ENCODE measurements at places on chromosomes 3 and 15. TPM values are rescaled to one million over a fixed set of nuclear protein-coding genes. Genes with fewer than 3 reads are reported as not detected.

CD80 gene
- 0.15 TPM for total RNA-seq

CPLX3 gene
- not detected for total RNA-seq

A4GNT gene
- not detected for total RNA-seq

DNA sequence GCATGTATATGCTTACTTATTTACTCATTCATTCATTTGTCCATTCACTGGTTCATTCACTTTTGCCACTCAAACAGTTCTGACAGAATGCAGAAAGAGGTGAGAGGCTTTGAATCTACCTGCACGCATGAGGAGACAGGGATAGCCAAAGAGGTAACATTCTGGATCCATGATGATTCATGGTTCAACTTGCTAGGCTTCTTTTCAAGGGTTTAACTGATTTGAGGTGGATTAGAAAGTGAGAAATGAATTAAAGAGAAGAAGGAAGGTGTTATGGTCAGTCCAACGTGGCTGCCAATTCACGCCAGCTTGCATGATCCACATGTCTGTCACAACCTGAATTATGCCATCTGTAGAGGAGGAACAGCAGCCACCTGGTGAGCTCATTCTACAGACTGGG is 260.6 kb downstream of the ARRDC4 start:
- no peak for DNase-seq
- no peaks in the 10 kb centered on the region for H3K4me1 ChIP-seq

DNA sequence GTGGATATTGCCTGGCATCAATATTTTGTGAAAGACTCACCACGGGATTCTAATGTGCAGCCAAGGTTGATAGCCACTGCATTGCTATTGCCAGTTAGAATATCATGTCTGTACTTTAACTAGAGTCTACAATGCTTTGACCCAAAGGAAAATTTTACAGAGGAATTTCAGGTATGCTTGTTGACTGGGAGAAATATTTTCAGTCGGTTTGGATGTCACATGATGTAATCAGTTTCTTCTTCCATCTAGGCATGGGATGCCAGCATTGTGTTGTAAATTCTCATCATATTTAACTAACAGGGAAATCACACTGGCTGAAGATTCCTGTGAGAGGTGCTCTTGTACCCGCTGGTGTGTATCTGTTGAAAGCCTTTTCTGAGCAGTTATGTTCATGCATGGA is 508.9 kb upstream of the ADAMTS9 start:
- H3K27ac ChIP-seq, result no peak overlapping the region
- no peak overlapping the region for H3K4me3 ChIP-seq
- no peaks in the 10 kb centered on the region for H3K36me3 ChIP-seq
- no peak for DNase-seq
- H3K27me3 ChIP-seq, result no peaks in the 10 kb centered on the region
- H3K4me1 ChIP-seq, result no peaks in the 10 kb centered on the region

- 0 out of 2 replicates have a peak, but pooled peaks cover 2% of the 10 kb centered on the region for H3K27me3 ChIP-seq
- H3K4me3 ChIP-seq, result no peak overlapping the region
- H3K4me1 ChIP-seq, result no peaks in the 10 kb centered on the region
- no peak overlapping the region for H3K27ac ChIP-seq
- no peaks in the 10 kb centered on the region for H3K36me3 ChIP-seq
These were observed 26.1 kb downstream of the ABTB1 start for GRCh38 chr3:127698691-127699415.

DNA sequence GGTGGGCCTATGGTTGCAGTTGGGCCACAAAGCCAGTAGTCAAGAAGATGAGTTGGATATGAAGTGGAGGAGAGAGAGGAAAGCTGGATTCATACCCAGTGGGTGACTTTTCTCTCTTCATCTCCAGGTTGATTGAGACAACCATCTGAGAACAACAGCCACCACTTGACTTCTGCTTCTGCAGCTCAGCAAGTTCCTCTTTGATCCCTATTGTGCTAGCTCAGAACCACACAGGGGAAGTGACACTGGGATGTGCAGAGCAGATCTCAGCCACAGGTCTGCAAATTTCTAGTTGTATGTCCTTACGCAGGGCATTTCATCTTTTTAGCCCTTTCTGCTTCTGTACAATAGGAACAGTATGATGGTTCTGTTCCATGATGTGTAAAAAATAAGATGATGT is 459.2 kb upstream of the ARRDC4 start:
- no peaks in the 10 kb centered on the region for H3K36me3 ChIP-seq
- no peaks in the 10 kb centered on the region for H3K4me1 ChIP-seq
- no peak for DNase-seq
- H3K27ac ChIP-seq, result no peak overlapping the region
- H3K27me3 ChIP-seq, result no peaks in the 10 kb centered on the region
- no peak overlapping the region for H3K4me3 ChIP-seq

PEAK1 gene
- total RNA-seq, result 58.7 TPM

- no peak overlapping the region for H3K27ac ChIP-seq
- DNase-seq, result no peak
- H3K27me3 ChIP-seq, result no peaks in the 10 kb centered on the region
- H3K4me3 ChIP-seq, result no peak overlapping the region
These were observed 289.4 kb downstream of the LSAMP start for GRCh38 chr3:116155841-116156240.

- no peak overlapping the region for H3K4me3 ChIP-seq
- H3K27me3 ChIP-seq, result no peaks in the 10 kb centered on the region
- H3K27ac ChIP-seq, result no peak overlapping the region
- no peaks in the 10 kb centered on the region for H3K4me1 ChIP-seq
- DNase-seq, result no peak
- H3K36me3 ChIP-seq, result no peaks in the 10 kb centered on the region
These were observed 1534.6 kb downstream of the SI start for GRCh38 chr3:163543662-163544061.

DNA sequence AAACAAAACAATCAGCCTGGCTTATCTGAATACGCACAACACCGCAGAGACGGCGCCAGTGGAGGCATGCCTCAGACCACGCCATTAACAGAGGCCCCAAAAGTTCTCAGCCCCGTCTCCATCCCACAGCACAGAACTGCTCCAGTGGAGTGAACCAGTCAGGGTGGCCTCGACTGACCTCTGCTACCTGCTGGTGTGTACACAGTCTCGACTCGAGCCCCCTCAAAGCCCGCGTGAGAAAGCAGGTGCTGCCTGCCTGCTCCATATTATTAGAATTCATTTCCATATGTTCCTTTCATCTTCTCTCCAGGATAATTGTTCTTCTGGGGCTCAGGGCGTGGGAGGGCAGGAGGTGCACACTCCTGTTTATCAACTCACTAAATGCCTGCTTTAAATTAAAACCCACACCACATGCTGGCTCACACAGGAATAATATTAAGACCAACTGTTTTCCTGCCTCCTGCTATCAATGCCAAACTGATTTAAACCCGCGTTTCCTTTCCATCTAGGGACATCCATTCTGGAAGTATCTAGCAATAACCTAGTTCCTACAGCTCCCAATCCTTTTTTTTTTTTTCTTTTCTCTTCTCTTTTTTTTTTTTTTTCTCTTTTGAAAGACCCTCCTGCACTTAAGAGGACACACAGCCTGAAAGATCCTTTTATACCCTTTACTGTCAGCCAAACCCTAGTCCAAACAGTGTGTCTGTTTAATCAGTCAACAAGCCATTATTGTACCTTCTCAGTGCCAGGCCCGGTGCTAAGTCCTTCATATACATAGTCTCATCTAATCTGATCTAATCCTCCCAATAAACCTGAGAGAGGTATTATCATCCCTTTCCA is 101.2 kb downstream of the TLE3 start:
- no peaks in the 10 kb centered on the region for H3K27me3 ChIP-seq
- H3K4me1 ChIP-seq, result peaks cover 3% of the 10 kb centered on the region
- no peak for DNase-seq

REC114 gene
- not detected for total RNA-seq

DNA sequence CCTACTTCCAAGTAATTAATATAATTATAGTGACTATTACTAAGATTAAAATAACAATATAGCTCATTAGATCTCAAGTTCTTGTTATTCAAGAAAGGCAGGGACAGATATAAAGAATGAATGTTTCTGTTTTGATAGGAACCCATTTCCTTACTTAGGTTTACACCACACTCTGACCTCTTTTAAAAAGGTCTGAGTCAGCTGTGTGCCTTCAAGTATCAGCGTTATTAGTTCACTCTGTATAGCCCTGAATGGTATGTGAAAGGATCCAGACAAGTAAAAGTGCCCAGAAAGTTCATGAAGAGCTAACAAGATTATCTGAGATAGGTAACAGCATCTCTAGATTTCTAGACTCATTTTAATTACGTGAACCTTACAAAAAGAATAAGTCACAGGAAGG is 28.9 kb downstream of the PDCD10 start:
- no peak for DNase-seq
- H3K27me3 ChIP-seq, result no peaks in the 10 kb centered on the region
- H3K4me3 ChIP-seq, result no peak overlapping the region
- H3K27ac ChIP-seq, result no peak overlapping the region

GRCh38 chr3:186882150-186882524 is 39.6 kb downstream of the ADIPOQ start:
- no peak for DNase-seq
- H3K36me3 ChIP-seq, result no peaks in the 10 kb centered on the region
- no peaks in the 10 kb centered on the region for H3K4me1 ChIP-seq
- no peak overlapping the region for H3K4me3 ChIP-seq
- H3K27ac ChIP-seq, result no peak overlapping the region
- H3K27me3 ChIP-seq, result no peaks in the 10 kb centered on the region

DNA sequence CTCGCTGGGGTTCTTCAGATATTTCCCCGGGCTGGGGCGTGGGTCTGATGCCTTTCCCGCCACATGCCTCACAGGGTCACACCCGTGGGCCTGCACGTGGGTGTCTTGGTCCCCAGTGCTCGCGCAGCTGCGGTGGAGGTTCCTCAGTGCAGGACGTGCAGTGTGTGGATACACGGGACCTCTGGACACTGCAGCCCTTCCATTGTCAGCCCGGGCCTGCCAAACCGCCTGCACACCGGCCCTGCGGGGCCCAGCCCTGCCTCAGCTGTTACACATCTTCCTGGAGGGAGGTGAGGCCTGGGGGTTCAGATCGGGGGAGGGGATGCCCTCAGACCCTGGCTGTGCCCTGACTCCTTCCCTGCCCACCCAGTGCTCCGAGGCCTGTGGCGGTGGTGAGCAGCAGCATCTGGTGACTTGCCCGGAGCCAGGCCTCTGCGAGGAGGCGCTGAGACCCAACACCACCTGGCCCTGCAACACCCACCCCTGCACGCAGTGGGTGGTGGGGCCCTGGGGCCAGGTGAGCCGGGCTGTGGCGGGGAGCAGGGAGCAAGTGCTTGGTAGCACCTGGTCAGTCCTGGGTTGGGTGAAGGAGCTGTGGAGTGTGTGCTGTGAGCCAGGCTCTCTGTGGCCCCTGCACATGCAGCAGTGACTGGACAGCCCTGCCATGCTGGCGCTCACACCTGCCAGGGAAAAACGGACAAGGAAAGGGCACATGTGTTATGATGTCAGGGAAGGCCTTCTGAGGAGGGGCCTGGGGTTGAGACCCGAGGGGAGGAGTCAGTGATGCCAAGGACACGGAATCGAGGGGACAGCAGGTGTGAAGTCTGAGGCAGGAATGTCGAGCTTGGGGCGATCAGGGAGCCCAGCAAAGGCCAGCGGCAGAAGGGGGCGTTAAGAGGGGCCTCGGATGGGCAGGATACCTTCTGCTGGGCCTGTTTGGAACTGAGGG is 88.9 kb downstream of the TBC1D2B start:
- no peak for DNase-seq
- H3K27ac ChIP-seq, result peak overlapping the region; percentile 39
- no peaks in the 10 kb centered on the region for H3K27me3 ChIP-seq
- no peaks in the 10 kb centered on the region for H3K36me3 ChIP-seq
- H3K4me1 ChIP-seq, result peaks cover 37% of the 10 kb centered on the region

- DNase-seq, result no peak
- peaks cover 5% of the 10 kb centered on the region for H3K36me3 ChIP-seq
- H3K27ac ChIP-seq, result peak overlapping the region; percentile 100
- peaks cover 99% of the 10 kb centered on the region for H3K4me1 ChIP-seq
- no peaks in the 10 kb centered on the region for H3K27me3 ChIP-seq
These were observed 69.6 kb downstream of the SMAD3 start for GRCh38 chr15:67134871-67135492.

DNA sequence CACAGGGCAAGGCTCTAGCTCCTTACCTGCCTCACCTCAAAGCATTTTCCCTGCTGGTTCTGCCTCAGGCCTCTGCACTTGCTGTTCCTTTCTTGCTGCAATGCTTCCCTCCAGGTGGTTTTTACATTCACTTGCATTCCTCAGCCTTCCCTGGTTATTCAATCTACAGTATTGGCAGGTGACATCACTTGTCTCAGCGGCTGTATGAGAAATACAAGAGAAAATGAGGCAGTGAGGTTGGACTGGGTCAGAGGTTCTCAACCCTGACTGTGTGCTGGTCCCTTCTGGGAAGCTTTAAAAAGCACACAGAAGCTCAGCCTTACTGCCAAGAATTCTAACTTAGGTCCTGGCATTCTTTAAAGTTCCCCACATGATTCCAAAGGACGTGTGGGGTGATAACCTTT is 26.7 kb downstream of the SIAH2 start:
- H3K4me3 ChIP-seq, result no peak overlapping the region
- H3K27ac ChIP-seq, result no peak overlapping the region
- no peaks in the 10 kb centered on the region for H3K36me3 ChIP-seq
- DNase-seq, result no peak
- no peaks in the 10 kb centered on the region for H3K4me1 ChIP-seq

- H3K36me3 ChIP-seq, result no peaks in the 10 kb centered on the region
- no peak for DNase-seq
- no peaks in the 10 kb centered on the region for H3K27me3 ChIP-seq
- 0 out of 2 replicates have a peak overlapping the region, but pooled peaks have one; percentile 57 for H3K27ac ChIP-seq
- H3K4me1 ChIP-seq, result peaks cover 68% of the 10 kb centered on the region
These were observed 1.1 kb downstream of the BAHD1 start for GRCh38 chr15:40441565-40442531.

DAZL gene
- not detected for total RNA-seq

DNA sequence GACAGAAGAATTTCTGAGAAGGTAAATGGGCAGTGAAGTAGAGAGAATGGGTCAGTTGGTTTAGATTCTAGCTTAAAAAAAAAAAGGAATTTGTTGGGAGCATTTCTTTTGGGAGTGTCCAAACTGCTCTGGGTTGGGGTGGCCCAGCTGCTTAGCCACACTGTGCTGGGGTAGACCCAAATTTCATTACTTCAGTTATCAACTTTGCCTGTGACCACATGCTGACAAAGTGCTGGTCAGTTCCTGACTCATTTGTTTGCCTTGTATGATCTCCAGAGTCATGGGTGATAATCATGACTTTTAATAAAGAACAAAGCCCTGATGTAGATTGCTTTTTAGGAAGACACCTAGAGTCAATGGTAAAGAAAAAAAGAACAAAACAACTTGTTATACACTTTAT is 121.5 kb upstream of the FGF7 start:
- no peaks in the 10 kb centered on the region for H3K27me3 ChIP-seq
- no peaks in the 10 kb centered on the region for H3K36me3 ChIP-seq
- H3K27ac ChIP-seq, result no peak overlapping the region

GRCh38 chr3:33439546-33440327 is 468 bp downstream of the UBP1 start:
- peak overlapping the region; percentile 89 for H3K27ac ChIP-seq
- peak overlapping the region; percentile 82 for H3K4me3 ChIP-seq
- DNase-seq, result no peak
- H3K4me1 ChIP-seq, result peaks cover 11% of the 10 kb centered on the region

TNFSF10 gene
- total RNA-seq, result 2.2 TPM

- peaks cover 12% of the 10 kb centered on the region for H3K27me3 ChIP-seq
- no peak for DNase-seq
- H3K4me1 ChIP-seq, result no peaks in the 10 kb centered on the region
- H3K36me3 ChIP-seq, result no peaks in the 10 kb centered on the region
- peak overlapping the region; percentile 42 for H3K4me3 ChIP-seq
These were observed 822 bp upstream of the FBN1 start for GRCh38 chr15:48646331-48646730.

RPS27L gene
- 61.3 TPM for total RNA-seq

LIPH gene
- 19.9 TPM for total RNA-seq

GABRA5 gene
- not detected for total RNA-seq

- no peak for DNase-seq
- H3K27ac ChIP-seq, result no peak overlapping the region
- H3K27me3 ChIP-seq, result no peaks in the 10 kb centered on the region
- H3K36me3 ChIP-seq, result no peaks in the 10 kb centered on the region
These were observed 152.9 kb downstream of the SLCO3A1 start for GRCh38 chr15:92006186-92007028.

Measured in Panc1 (cell line).